ENCODE measurements at places on chromosomes 1 and 21.

- DNase-seq: no peak
Measured at GRCh38 chr1:221149555-221150075, 270.4 kb downstream of the HLX start.

DNA sequence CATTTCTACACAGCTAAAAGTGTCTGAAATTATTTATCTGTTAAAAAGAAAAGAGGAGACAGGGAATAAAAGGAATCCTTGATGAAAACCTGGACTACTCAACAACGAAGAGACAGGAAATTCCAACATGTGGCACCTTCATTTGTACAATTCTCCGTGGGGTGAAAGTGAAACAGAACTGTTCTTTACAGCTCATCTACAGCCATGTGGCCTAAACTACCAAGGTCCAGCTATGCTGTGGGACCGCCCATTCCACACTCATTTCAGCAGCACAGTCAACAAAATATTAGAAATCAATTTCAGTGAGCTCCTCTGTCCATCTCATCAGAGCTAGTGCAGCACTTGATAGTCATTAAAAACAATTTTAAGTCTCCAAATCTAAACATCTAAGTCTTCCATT lies 44.0 kb downstream of the UBR4 start:
- no peak for DNase-seq

GRCh38 chr1:206911064-206911663 lies 10.6 kb downstream of the FCMR start:
- no peak for DNase-seq

- no peak for DNase-seq
Measured at GRCh38 chr1:52917581-52917980, 4.0 kb downstream of the ECHDC2 start.

- DNase-seq: no peak
Measured at GRCh38 chr1:205069371-205070125, 14.7 kb downstream of the TMEM81 start.

DNA sequence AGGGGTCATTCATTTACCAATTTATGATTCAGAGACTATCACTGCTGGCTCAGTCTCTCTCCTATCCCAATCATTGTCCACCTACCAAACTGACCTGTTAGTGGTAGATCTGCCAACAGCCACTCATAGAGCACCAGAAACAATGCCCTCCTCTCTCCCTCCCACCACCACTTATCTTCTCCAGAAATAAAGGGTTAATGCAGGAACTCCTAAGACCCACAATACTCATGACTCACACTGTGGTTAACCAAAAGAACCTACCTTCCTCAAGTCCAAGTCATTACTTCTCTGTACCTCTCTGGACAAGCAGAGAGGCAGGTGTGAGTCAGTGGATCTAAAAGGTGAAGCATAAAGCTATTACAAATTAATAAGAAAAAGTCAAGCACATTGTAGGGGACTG lies 40.9 kb upstream of the CAMK1G start:
- no peak for DNase-seq

DNA sequence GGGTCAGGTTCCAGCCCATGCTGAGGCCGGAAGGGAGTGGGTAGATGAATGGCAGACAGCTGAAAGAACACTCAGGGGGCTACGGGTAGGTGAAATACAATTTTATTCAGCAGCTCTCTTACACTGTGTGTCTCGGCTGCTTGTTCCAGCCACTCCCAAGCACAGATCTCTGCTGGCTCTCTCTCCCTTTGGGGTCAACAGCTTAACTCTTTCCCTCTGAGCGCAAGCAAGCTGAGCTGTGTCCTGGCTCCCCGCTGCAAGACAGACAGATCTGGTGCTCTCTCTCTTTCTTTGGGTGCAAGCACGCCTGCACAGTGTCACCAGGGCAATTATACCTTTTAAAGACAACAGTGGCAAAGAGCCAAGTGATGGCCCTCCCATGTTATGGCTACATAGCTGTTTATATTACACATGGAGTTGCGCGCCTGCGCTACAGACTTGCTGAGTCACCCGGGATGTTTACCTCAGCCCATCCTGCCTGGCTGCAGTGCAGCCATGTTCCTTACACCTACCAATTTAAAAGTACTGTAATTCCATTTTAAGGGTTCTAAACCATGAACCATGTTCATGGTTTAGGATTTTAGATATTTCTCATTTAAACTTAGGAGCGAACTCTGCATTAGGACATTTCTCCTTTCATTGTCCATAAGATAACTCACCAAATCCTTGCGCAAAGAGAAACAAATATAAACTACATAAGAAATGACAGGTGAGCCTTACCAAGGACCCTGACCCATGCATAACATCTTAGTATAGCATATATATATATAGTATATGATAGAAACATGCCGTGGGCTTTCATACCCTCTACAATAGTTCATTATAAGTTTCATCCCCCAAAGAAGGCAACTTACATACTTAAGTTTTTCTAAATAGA lies 396.5 kb downstream of the SMYD3 start:
- no peak for DNase-seq

DNA sequence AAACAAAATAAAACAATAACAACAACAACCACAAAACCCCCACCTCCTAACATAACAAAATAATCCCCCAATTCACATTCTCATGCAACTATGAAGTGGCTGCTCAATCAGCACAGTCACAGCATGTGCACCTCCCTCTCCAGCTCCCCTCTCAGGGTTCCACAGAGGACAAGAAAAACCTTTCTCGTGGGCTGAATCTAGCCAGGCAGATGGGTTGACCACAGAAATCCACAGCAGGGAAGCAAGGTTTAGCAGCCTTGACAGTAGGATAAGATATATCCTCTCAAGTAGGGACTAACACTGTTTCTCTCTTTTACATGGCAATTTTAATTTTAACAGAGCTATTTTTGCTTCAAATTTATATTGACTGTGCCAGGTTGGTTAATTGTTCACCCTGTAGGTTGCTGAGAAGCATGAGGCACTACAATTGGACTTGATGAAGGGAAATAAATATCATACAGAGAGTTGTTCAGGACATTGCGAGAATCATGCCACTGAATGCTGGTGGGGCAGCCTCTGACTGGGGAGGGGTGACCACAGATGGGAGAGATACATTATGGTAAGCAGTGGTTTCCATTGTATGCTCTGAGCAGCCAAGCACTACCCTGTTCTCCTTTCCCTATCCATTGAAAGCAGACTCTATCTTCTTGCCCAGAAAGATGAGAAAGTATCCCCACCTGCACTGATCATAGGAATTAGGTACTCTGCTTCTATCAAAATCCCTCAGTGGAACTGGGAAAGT lies 535.1 kb downstream of the DPYD start:
- no peak for DNase-seq

All from stimulated activated CD4-positive, alpha-beta T cell treated with anti-CD3 and anti-CD28 coated beads, TNF-alpha, amount 100 ng/mL, for 1 hour (primary cell).